ENCODE measurements at places on chromosomes 12 and 14.

GRCh38 chr12:60210756-60211155 lies 614.9 kb downstream of the SLC16A7 start:
- DNase-seq = no peak

GRCh38 chr12:78455991-78456390 lies 408.6 kb upstream of the SYT1 start:
- no peak for DNase-seq

- DNase-seq = peak; percentile 40
Observed at GRCh38 chr14:104865081-104865630, at the start of gene CEP170B. CEP170B (plus strand) TSS chr14:104865268; CDS start chr14:104868451, 3,183 bp downstream.

- no peak for DNase-seq
Observed at GRCh38 chr14:68359837-68360552, 432.9 kb downstream of the ZFP36L1 start.

DNA sequence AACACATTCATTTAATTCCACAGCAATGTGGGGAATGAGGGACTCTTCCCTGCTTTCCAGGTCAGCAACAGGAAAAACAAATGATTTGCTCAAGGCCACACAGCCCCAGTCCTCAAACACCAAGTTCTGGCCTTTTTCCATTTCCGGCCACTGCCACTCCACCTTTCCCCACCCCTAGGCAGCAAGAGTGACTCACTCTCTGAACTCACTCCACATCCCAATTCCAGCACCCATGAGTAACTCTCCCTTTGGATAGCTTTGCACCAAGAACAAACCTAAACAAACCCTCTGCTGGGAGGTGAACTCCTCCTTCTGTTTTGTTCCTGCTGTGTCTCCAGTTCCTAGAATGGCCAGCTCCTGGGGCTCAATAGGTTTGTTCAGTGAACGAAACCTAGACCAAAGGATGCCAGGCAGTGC lies 30.4 kb upstream of the PLEKHG6 start:
- no peak for DNase-seq

GRCh38 chr14:35277179-35277578 lies 15.0 kb upstream of the PSMA6 start:
- no peak for DNase-seq

DNA sequence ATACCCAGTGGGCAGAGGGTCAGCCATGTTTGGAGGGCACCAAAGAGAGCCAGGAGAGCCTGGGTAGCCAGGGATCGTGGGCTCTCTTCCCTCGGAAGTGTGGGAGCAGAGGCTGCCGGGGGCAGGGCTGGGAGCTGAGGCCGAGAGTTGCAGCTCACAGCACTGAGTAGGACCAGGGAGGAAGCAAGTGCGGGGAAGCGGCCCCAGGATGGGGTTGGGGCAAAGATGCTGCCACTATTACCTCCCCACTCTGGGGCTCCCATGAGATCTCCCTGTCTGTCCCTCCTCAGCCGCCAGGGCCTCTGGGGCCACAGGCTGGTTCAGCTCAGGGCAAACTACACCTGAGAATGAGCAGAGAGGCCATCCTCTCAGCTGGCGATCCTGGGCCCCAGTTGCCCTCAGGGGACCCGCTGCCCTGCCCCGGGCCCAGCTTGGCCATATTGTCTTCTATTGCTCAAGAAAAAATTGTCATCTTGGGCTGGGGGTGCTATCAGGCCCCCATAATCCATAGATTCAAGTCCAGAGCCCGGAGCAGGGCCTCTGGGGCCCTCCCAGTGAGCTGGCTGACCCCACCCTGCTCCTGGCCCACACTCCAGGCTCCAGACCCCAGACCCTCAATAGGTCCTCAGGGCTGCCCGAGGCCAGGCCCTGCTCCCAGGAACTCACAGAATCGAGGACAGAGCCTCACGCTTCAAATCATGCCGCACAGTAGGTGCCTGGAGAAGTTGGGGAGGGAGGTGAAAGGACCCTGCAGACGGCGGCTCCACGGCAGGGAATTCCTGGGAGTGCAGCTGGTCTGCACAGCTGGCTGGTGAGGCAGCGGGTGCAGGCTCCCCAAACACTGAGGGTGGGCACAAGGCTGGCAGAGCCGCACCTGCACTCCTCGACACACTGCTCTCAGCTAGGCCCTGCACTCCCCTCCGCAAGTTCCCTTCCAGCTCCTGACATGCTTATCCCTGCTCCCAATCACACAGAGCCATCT lies 20.5 kb upstream of the DIO3 start:
- DNase-seq = no peak

GRCh38 chr12:94603434-94604365 lies 46.7 kb downstream of the TMCC3 start:
- peak; percentile 37 for DNase-seq

GRCh38 chr12:52056801-52057637 lies 5.8 kb downstream of the NR4A1 start:
- DNase-seq = peak; percentile 28

DNA sequence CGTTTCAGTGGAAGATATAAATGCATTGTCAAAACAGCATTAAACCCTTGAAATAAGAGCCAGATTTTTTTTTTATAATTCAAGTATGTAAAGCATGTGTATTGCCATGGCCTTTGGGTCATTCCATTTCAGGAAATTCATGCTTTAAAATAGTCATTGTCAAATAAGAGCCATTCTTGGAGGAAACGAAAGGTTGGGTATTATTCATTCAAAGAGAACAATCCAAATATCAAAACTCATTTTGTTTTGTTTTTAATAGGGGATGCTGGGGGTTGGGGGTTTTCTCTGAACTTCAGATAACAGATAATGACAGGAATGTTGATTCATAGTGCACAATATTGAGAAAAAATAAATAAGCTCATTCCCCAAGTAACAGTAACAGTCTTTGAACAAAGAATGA lies 174.4 kb upstream of the NUDT4 start:
- no peak for DNase-seq

GRCh38 chr14:61872452-61872851 lies 110.2 kb downstream of the SNAPC1 start:
- DNase-seq = no peak

- peak; percentile 69 for DNase-seq
Observed at GRCh38 chr14:21924479-21924878, 250.9 kb upstream of the OR4E1 start.

DNA sequence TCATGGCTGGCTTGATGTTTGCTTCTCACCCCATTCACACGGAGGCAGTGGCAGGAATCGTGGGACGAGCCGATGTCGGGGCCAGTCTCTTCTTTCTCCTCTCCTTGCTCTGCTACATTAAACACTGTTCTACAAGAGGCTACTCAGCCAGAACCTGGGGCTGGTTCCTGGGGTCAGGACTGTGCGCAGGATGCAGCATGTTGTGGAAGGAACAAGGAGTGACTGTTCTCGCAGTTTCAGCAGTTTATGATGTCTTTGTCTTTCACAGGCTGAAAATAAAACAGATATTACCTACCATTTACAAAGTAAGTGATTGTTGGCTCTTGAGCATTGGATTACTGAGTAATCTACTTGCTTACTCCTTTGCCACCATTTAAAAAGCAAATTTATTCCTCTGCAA lies 170.6 kb downstream of the TMTC2 start:
- no peak for DNase-seq

DNA sequence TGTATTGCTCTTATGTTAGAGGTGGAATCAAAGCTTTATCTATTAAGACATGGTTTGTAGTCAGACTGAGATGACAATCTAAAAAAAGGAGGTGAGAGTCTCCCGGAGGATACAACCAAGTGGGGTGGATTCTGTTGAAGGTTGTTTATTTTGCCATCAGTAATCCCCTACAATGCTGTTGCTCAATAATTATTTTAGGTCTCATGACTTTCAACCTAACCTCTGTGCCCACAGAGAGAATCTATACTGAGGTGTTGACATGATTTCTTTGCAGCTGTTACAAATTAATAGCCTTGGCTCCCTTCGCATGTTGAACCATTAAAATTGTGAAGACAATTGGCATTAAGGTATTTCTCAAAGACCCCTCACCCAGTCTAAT lies 28.7 kb upstream of the FOS start:
- DNase-seq = no peak

DNA sequence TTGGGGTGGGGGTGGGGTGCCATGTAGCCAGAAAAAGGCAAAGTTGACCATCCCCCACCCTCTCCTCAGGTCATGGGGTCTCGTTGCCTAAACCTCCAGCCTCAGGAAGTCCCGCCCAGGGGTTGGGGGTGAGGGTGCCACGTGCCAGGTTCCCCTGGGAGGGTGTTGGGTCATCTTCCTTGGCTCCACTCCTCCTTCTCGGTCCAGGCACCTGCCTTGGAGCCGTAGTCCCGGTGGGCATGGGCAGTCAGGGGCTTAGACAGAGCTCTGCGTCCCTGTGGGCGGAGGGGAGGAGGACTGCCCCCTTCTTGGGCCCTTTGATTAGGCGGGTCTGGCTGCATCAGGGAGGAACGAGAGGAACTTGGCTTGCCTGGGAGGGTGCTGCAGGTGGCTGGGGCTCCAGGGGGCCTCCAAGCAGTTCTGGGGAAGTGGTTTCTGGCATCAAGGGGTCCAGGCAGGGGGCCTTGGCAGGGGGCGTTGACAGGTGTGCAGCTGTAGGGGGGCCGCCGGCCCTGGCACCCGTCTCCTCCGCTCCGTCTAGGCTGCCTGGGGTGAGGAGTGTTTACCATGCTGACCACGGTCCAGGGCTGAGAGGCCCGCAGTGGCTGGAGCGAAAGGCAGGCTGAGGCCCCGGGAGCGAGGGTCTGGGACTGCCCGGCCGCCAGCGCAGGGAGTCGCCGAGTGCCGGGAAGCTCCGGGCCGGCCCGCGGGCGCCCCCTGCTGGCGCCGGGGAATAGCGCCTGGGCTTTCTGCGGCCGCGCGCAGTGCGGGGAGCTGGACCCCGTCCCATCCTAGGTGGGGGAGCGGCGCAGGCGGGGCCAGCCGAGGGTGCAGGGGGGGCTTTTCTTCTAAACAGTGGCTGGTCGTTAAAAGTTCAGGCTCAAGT lies 7.9 kb downstream of the SETD1B start:
- peak; percentile 81 for DNase-seq

DNA sequence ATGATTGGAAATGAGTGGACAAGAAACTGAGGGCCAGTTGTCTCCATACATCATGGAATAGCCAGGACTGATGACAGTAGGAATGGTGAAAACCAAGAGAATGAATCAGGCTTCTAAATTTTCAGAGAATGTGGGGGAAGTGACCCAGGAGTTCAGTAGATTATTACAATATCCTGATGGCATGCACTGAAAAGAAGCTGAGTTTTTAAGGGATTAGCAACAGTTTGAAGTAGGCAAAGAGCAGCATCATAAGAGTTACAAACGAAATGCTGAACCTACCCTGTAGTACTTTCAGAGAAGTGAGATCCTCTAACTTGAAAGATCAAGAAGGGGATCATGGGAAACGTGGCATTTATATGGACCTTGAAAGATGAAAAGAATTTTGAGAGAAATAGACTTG lies 13.2 kb downstream of the SLC2A14 start:
- no peak for DNase-seq

DNA sequence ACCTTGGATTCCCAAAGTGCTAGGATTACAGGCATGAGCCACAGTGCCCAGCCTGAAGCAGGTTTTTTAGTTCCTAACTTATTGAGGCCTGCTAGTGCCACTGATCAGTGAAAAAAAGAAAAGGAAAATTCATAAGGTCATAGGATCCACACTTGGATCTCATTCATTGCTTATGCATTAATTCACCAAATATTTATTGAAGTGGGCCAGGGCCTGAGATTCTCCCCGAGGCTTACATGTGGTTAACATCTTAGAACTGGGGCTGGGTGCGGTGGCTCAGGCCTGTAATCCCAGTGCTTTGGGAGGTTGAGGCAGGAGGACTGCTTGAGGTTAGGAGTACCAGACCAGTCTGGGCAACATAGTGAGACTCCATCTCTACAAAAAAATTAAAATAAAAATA lies 29.5 kb upstream of the MAP1LC3B2 start:
- DNase-seq = no peak

- no peak for DNase-seq
Observed at GRCh38 chr12:59763835-59764234, 168.0 kb downstream of the SLC16A7 start.

DNA sequence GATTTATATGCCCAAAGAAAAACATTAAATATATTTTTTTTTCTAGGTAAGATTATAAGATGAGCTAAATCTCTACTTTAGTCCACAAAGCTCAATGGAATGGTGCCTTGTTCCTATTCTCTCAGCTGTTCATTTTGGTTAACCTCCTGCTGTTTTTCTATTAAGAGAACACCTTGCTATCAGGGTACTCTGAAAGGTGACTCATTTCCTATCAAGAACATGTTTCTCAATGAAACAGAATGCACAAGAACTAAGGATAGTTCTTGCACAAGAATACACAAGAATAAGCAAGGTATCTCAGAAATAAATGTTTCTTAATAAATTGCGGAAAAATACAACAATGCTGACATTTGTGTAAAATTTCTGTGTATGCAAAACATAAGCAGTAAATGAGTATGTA lies 14.1 kb downstream of the ABCD2 start:
- no peak for DNase-seq

- DNase-seq = no peak
Observed at GRCh38 chr12:43852744-43853143, 16.9 kb downstream of the TMEM117 start.

DNA sequence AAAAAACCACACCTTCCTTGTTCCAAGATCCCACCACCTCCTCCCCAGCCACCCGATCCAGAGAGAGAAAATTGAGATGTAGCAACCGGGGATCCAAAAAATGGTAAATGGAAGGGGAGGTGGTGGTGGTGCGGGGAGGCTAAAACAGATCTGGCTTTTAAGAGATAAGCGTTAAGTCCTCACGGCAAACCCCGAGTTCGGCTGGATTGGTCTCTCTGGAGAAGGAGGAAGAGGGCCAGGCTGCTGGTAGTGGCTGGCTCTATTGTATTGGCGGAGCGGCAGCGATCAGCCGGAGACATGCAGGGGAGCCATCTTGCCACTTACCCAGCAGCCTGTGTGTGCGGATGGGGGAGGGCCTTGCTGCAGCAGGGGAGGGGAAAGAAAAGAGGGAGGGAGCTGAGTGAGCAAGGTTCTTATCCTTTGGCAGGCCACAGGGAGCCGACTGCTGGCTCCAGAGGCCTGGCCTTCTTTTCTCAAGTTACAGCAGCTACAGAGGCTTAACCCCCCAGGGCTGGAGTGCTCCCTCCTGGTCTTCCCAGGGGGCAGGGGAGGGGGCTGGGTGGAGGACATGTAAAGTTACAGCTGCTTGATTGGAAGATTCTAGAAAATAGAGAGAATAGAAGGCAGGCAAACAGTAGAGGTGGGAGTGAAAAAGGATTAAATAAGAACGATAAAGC lies 14.1 kb upstream of the CDH24 start:
- DNase-seq = peak; percentile 75

DNA sequence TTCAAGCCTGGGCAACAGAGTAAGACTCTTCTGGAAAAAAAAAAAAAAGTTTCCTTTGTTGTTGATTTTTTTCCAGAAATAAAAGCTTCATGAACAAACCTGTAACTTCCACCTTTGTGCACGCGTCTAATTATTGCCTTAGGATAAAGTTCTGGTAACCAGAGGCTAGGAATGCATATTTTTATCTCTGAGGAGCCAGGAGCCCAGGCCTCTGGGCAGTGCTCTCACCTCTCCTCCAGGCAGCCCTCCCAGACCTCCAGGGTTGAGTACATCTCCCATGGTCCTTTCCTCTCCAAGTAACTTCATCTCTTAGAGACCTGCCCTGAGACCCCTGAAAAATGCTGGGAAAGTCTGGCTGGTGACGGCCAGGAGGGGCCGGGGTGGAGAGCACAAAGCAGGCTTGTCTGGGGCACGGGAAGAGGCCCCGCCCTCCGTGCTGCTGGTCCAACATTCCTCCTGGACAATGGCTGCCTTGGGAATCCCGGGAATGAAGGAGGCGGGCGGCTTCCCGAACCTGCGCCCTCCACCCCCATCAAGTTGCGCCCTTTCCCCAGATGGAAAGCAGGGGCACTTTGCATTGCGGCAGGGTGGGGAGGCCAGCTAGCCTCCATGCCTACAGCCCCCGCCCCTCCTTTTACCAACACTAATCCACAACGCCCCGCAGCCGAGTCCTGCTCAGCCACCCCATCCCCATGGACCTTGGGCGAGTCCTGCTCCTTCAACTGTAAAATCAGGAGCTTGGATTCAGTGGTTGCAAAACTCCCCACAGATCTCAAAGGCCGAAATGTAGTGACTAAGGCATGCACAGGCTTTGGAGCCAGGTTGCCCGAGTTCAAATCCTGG lies 7.3 kb upstream of the FIGNL2 start:
- DNase-seq = no peak

Data from CD4-positive, alpha-beta memory T cell (primary cell).